ENCODE measurements at places on chromosomes 6 and 20. TPM values are rescaled to one million over a fixed set of nuclear protein-coding genes. Genes with fewer than 3 reads are reported as not detected.
A peak's percentile ranks its signal among the peaks of the same experiment; 100 is the strongest.

The FOXF2 gene
- total RNA-seq = not detected

The SIRPD gene
- 0.55 TPM for total RNA-seq

The NKX2-4 gene
- not detected for total RNA-seq

The SALL4 gene
- total RNA-seq = 0.05 TPM

The ISM1 gene
- 0.87 TPM for total RNA-seq

The WFDC12 gene
- total RNA-seq = not detected

The JAG1 gene
- total RNA-seq = 0.77 TPM

DNA sequence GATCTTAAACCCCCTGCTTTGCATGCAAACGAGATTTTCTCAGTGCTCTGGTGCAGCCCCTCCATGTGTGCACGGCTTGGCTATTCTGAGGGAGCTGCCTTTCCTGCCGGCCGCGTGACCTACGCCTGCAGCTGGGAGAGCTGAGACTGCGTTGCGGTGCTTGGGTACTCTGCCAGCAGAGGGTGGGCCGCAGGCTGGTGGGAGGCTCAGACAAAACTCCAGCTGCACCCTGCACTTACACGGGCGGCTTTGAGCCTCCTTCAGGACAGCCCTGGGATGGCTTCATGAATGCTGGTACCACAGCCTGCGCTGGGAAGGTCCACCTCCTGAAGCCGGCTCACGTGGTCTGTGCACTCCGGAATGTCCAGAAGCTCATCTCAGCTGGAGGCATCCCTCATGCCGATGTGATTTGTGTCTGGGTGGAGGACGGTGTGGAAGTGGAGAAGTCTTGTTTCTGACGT lies 223.7 kb downstream of the DLL1 start:
- H3K27ac ChIP-seq = no peak overlapping the region
- no peaks in the 10 kb centered on the region for H3K27me3 ChIP-seq
- DNase-seq = no peak

- no peak overlapping the region for H3K4me3 ChIP-seq
- no peaks in the 10 kb centered on the region for H3K36me3 ChIP-seq
- no peaks in the 10 kb centered on the region for H3K4me1 ChIP-seq
- H3K27me3 ChIP-seq = no peaks in the 10 kb centered on the region
Measured at GRCh38 chr6:39924283-39924682, 10.0 kb downstream of the MOCS1 start.

DNA sequence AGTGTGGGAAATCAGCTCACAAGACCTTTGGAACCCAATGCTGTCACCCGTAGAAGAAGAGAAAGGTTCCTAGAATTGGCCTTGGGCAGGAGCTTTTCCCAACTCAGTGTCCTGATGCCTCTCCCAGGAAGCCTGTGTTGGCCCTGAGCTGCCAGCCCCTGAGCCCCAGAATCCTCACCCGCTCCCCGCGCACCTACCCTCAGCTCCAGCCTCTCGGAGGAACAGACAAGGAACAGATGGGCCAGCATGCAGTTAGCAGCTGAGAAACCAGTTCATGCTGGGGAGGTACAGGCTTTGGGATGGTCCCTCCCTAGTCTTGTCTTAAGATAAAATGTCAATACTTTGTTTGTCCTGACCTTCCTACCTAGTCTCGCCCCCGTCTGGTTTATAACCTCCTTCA lies 121.9 kb upstream of the CDH4 start:
- H3K36me3 ChIP-seq = no peaks in the 10 kb centered on the region
- no peak overlapping the region for H3K27ac ChIP-seq
- H3K27me3 ChIP-seq = peaks cover 2% of the 10 kb centered on the region
- DNase-seq = no peak
- no peaks in the 10 kb centered on the region for H3K4me1 ChIP-seq
- H3K4me3 ChIP-seq = no peak overlapping the region

- peaks cover 25% of the 10 kb centered on the region for H3K4me1 ChIP-seq
- no peak overlapping the region for H3K27ac ChIP-seq
- H3K36me3 ChIP-seq = peaks cover 48% of the 10 kb centered on the region
Measured at GRCh38 chr6:99416892-99417767, 8.0 kb downstream of the PNISR start.

DNA sequence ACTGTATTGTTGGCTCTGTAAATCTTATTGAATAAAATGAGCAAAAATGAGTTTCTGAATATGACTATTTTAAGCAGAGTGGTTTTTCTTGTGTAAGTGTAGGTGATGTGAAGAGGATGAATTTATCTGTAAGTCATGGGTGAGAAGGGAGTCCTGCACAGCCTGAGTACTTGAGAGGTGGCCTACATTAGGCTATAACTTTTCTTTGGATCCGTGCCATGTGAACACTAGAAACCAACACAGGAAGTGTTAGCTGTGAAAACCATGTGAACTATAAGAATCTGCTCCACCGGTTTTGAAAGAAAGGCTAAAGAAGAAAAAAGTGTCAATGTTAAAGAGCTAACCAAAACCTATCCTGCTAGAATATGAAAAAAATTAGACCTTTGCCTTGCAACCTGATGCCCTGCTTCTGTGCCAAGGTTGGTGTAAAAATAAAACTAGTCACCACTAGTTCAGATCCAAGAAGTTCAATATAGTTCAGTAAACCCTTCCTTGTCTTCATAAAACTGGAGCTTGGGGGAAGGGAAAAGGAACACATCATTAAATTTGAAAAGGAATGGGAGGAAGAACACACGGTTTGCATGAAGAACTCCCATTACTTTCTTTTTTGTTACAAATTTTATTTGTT lies 21.3 kb downstream of the PLCB1 start:
- H3K4me3 ChIP-seq = no peak overlapping the region
- no peak for DNase-seq
- H3K27me3 ChIP-seq = no peaks in the 10 kb centered on the region
- H3K27ac ChIP-seq = no peak overlapping the region

DNA sequence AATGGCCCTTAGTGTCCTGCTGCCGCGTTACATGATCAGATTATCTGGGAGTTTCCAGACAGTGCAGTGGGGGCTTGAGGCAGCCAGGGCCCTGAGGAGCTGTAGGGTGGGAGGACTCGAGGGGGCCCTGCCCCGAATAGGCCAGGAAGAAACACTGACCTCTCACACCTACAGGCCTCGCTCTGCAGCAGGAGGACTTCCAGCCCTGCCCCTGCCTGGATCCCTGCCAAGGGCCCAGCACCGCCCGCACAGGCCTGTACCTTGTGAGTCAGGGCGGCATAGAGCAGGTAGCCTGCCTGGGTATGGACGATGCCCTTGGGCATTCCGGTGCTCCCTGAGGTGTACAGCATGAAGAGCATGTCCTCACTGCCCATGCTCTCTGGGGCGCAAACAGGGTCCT lies 30.1 kb upstream of the APMAP start:
- no peaks in the 10 kb centered on the region for H3K27me3 ChIP-seq
- H3K27ac ChIP-seq = no peak overlapping the region
- H3K36me3 ChIP-seq = peaks cover 52% of the 10 kb centered on the region
- H3K4me3 ChIP-seq = no peak overlapping the region
- H3K4me1 ChIP-seq = peaks cover 6% of the 10 kb centered on the region
- no peak for DNase-seq

DNA sequence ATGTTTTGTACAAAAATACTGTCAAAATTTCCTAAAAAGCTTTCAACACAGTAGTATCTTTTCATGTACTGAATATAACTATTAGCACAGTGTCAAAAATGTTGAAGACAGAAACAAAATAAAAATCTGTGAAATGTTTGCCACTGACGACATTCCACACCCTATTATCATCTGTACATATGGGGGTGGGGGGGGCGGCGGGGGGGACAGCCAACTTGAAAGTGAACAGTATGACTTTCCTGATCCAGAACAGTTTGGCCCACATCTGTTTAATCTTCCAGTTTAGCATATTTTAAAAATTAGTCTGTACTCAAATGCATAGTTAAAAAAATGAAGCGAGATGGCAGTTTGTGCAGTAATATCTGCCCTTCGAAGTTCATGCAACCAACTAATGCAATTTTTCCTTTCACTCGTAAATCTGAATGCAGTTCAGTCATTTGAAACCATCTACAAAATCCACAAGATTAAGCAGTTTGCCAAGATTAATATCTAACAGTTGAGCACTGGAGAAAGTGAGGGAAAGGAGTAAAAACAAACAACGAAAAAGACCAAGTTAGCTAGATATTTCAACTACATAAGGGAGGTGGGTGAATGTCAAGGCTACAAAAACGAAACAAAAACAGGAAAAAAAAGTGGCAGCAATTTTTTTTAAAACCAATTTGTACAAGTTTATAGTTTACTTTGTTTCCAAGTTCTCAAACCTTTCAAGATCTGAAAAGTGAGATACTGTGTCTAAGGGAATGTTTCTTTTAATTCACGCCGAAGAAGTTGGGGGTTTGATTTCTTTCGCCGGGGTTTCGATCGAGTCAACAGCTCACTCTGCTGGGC lies 1.9 kb downstream of the CITED2 start:
- peaks cover 34% of the 10 kb centered on the region for H3K4me1 ChIP-seq
- H3K27me3 ChIP-seq = no peaks in the 10 kb centered on the region
- no peak for DNase-seq
- peak overlapping the region; percentile 68 for H3K27ac ChIP-seq

GRCh38 chr6:126266664-126267063 lies 73.3 kb upstream of the CENPW start:
- H3K4me1 ChIP-seq = no peaks in the 10 kb centered on the region
- no peaks in the 10 kb centered on the region for H3K27me3 ChIP-seq
- H3K36me3 ChIP-seq = no peaks in the 10 kb centered on the region
- H3K4me3 ChIP-seq = no peak overlapping the region

- no peak overlapping the region for H3K4me3 ChIP-seq
- H3K4me1 ChIP-seq = no peaks in the 10 kb centered on the region
- H3K27ac ChIP-seq = no peak overlapping the region
- DNase-seq = no peak
- no peaks in the 10 kb centered on the region for H3K27me3 ChIP-seq
- no peaks in the 10 kb centered on the region for H3K36me3 ChIP-seq
Measured at GRCh38 chr20:56601166-56601565, 27.9 kb upstream of the TFAP2C start.

- no peak overlapping the region for H3K4me3 ChIP-seq
- no peak for DNase-seq
- no peak overlapping the region for H3K27ac ChIP-seq
- H3K27me3 ChIP-seq = no peaks in the 10 kb centered on the region
Measured at GRCh38 chr6:141445928-141446628, 686.6 kb upstream of the GJE1 start.

DNA sequence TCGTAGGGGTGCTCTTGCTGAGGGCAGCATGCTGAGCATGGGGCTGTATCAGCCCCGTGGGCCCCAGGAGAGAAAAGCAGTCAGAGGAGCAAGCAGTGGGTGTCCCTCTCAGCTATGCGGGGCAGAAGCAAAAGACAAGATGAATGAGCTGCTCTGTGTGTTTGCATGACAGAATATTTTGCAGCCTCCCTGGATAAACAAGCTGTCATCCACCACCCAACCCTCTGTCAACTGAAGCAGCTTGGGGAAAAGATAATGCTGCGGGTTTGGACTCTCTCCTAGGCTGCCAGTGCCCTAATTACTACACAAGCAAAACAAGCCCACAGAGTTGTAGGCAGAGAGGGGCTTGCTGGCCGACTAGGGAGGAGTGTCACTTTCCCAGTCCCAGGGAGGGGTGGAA lies 82.3 kb upstream of the PTPRT start:
- no peaks in the 10 kb centered on the region for H3K36me3 ChIP-seq
- no peak for DNase-seq
- no peak overlapping the region for H3K27ac ChIP-seq
- no peak overlapping the region for H3K4me3 ChIP-seq
- H3K27me3 ChIP-seq = peaks cover 4% of the 10 kb centered on the region
- no peaks in the 10 kb centered on the region for H3K4me1 ChIP-seq

GRCh38 chr20:25288291-25289181 lies 40.7 kb downstream of the PYGB start:
- no peak overlapping the region for H3K4me3 ChIP-seq
- no peak for DNase-seq
- H3K4me1 ChIP-seq = no peaks in the 10 kb centered on the region

- H3K27me3 ChIP-seq = no peaks in the 10 kb centered on the region
- peaks cover 48% of the 10 kb centered on the region for H3K36me3 ChIP-seq
- DNase-seq = no peak
- no peak overlapping the region for H3K27ac ChIP-seq
- no peak overlapping the region for H3K4me3 ChIP-seq
- no peaks in the 10 kb centered on the region for H3K4me1 ChIP-seq
Measured at GRCh38 chr20:37984018-37984785, 49.1 kb downstream of the TTI1 start.

DNA sequence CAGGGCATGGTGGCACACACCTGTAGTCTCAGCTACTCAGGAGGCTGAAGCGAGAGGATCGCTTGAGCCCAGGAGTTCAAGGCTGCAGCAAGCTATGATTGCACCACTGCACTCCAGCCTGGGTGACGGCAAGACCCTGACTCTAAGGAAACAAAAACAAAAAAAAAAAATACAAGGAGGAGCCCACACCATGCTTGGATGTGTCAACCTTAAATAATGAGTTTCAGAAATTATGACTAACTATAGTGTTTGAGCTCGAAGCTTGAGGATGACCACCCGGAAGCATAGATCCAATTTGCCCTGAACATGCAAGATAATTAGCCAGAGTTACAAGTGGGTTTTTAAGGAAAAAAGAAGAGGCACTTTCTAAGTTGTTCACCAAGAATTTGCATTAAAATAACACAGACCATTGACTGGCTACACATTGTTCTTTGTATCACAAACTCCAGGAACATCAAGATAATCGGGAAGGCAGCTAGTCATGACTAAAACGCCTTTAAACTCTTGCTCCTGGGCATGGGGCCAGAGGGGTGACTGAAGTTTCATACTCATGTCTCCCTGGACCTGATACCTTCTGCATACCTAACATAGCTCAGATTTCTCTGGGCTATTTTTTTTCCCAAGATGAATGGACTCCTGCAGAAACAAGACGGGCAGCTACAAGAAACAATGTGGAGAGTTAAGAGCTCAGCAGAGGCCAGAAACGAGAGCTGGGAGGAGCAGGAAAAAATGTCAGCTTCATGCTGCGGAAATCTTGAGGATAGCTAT lies 289.6 kb downstream of the PREX1 start:
- no peak overlapping the region for H3K27ac ChIP-seq
- peaks cover 18% of the 10 kb centered on the region for H3K27me3 ChIP-seq
- no peaks in the 10 kb centered on the region for H3K4me1 ChIP-seq
- no peak overlapping the region for H3K4me3 ChIP-seq

DNA sequence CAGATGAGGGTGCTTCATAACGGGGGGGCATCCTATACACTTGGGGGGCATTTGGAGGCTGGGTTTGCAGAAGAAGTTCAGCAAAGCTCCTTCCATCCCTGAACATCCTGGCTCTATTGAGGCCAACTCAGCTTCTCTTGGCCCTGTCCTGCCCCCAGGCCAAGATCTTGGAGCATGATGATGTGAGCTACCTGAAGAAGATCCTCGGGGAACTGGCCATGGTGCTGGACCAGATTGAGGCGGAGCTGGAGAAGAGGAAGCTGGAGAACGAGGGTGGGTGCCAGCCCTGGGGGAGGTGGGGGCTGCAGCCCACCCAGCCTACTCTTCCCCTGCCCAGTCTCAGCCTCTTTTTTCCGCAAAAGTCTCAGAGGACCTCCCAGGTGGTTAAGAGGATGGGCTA lies 17.2 kb downstream of the GDAP1L1 start:
- no peak overlapping the region for H3K4me3 ChIP-seq
- H3K36me3 ChIP-seq = no peaks in the 10 kb centered on the region
- H3K4me1 ChIP-seq = no peaks in the 10 kb centered on the region
- H3K27me3 ChIP-seq = no peaks in the 10 kb centered on the region
- DNase-seq = no peak

GRCh38 chr6:124797224-124797623 lies 165.0 kb upstream of the RNF217 start:
- H3K4me1 ChIP-seq = no peaks in the 10 kb centered on the region
- H3K36me3 ChIP-seq = no peaks in the 10 kb centered on the region
- DNase-seq = no peak
- H3K27ac ChIP-seq = no peak overlapping the region
- no peak overlapping the region for H3K4me3 ChIP-seq

GRCh38 chr6:29633534-29633905 lies 537 bp upstream of the GABBR1 start:
- DNase-seq = no peak
- H3K4me3 ChIP-seq = peak overlapping the region; percentile 74
- no peaks in the 10 kb centered on the region for H3K36me3 ChIP-seq
- H3K4me1 ChIP-seq = peaks cover 38% of the 10 kb centered on the region
